ENCODE measurements at places on chromosomes 1 and 21.

- DNase-seq = no peak
Observed at GRCh38 chr1:64135462-64136223, 67.8 kb upstream of the UBE2U start.

GRCh38 chr1:61487801-61488200, 237.1 kb downstream of the TM2D1 start:
- DNase-seq = no peak

DNA sequence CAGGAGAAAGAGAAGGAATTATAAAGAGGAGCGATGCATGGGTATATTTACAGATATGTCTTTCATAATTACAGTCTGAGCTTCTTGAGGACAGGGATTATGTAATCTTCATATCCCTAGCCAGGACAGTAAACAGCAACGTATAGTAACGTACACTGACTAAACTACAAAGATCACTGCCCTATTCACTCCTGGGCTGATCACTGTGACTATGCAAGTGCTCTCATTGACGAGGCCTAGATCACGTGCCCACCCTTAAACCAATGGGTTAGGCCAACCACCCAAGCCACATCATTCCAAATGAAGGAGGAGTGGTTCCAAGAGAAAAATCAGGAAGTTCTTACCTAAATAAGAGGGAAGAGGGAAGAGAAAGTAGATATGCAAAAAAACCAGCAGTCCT, 18.5 kb downstream of the PIK3R3 start:
- no peak for DNase-seq

GRCh38 chr1:168320800-168321450, 40.2 kb downstream of the TBX19 start:
- no peak for DNase-seq

GRCh38 chr21:16424331-16424751, 694.6 kb downstream of the USP25 start:
- DNase-seq = no peak

DNA sequence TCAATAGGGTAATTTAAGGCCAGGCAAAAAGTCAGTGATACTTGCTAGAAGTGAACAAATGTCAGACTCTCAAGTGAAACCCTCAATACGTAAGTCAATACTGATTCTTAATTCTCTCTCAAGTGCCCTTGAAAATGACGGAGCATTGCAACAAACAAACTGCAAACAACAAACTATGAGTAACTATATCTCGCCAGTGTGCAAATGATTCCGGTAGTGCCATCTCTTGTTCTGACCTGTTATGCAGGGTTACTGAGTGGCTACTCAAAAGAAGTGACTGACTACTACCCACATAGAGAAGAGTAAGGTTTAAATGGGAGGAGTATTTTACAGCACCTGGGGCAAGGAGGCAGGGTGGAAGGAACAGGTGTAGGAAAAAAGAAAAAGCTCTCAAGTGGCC, 1.6 kb downstream of the SLC19A2 start:
- no peak for DNase-seq

DNA sequence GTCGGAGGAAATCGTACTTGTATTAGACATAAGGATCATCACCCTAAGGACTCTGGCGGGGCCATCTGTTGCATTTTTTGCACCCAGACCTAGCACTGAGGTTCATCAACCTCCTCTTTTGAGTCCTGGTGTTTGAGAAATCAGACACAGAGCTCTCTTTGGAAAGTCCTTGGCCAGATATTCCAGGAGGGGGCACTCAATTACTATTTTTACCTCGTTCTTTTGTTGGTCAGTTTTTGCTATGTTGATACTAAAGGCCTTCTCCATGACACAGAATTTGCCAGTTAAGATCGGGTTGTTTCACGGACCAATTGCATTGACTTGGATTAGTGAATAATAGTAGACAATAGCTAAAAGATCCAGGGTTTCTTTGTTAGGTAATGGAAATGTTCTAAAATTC, 711.2 kb downstream of the KCNT2 start:
- no peak for DNase-seq

GRCh38 chr1:24954631-24955030, 24.6 kb upstream of the RUNX3 start:
- DNase-seq = no peak

- no peak for DNase-seq
Observed at GRCh38 chr1:233410906-233411305, 83.4 kb downstream of the MAP3K21 start.

GRCh38 chr1:8525216-8525557, 207.3 kb downstream of the SLC45A1 start:
- DNase-seq = no peak

- no peak for DNase-seq
Observed at GRCh38 chr1:33797849-33798248, 66.0 kb upstream of the HMGB4 start.

DNA sequence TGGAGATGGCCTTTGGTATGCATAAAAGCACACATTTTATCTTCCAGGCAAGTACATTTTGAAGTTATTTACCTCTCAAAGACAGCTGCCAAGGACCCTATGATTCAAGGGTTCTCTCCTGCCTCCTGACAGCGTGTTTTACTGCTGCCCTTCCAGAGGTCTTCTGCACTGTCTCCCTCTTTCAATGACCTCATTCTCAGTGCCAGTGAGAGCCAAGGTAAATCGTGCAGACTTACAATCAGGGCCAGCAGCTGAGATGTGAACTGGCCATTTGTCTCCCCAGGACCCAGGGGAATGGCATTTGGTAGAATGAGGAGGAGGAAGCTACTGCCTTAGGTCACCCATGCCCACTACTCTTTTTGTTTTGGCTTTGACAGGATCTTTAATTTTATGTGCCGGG, 84.2 kb upstream of the FGGY start:
- no peak for DNase-seq

GRCh38 chr1:245933431-245934045, 573.5 kb downstream of the SMYD3 start:
- no peak for DNase-seq

DNA sequence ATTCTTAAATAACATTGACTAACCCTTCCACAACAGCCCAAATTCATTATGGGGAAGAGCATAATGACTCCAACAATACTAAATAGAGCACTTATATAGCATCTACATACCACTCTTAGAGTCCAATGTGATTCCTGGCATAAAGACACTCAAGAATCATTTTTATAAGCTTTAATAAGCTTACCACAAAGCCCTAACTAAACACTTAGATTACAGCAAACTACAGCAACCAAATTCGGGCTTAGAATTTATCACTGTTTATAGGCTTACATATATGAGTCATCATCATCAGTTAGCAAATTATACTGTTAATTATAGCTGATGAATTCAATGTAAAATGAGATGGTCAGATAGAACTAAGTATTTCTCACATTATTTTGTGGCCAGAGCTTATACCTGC, 7.3 kb downstream of the SCYL3 start:
- no peak for DNase-seq

DNA sequence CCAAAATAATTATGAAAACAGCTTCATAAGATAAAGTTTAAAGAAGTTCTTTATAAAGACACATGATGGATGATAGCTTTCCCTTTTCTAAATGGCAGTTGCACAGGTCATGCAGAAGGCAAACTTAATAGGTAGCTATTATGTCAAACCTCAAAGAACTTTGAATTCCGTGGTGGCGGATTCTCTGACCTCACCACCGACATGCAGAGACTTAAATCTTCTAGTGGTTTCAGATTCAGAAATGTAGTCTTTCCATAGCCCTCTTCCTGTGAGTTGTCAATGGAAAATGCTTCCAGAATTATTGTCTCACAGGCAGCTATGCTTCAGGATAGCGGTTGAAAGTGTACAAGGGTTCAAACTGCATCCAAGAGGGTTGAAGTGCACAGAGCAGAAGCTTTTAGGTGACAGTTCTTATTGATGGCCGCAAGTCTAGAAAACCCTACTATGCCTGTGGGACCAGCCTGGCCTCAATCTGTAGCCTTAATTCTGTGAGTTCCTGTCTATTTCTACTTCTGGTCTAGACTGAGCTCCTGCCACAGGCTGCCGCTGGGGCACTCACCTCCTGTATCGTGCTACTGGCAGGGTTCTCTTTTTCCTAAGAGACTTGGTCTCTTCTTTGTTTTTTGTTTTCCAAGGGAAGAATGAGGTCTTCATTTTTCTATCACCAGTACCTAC, 117.0 kb upstream of the ERRFI1 start:
- no peak for DNase-seq

DNA sequence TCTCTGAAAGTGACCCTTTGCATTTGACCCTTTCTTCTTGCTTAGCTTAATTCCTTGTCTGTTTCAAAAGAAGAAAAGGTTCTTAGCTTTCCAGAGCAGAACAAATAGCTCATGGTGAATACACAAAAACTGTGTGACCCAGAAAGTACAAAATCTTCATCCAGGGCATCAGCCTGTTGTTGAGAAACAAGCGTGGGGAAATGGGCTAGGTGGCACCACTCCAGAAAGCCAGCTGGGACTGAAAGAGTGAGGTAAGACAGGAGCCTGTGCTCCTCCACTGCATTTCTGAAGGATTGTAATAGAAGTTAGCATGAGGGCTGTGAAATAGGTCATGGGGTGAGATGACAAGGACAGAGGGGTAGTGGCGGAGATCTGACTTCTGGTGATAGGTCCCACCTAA, 45.8 kb downstream of the CYP2J2 start:
- DNase-seq = no peak

DNA sequence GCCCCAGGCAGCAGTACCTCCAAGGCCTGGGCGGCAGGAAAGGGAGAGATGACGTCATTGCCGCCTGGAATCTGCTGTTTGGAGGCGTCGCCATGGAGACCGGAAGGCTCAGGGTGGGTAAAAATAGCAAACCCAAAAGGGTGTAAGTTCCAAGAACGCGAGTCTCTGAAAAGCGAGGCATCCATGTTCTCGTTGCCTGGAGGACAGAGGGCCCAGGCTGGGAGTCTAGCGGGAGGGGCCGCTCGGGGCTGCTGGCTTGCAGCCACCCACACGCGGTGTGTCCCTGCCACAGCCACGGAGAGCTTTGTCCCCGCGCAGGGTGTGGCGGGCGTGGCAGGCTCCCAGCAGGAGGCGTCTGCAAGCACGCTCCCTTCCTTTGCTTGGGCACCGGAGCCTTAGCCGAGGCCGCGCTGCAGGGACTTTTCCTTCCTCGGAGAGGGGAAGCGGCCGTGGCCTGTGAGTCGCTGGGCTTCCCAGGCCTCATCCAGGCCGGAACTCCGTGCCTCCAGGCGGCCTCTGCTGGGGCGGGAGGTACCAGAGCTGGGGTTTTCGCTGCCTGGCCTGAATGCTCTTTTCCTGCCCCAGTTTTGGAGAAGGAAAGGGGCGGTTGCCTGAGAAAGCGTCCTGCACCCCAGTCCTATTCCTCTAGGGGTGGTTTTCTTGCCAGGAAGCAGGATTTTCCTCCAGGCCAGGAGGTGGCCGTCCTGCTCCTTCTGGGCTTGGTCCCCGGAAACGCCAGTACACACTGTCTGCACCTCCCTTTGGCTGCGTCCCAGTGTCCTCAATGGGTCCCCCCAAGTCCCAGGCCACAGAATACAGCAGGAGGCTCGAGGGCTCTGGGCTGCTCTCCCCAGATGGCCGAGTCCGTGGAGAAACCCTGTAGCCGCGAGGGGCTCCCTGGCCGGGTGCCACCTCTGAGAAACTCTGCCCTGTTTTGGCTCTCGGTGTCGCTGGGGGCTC, 15.3 kb upstream of the SKI start:
- DNase-seq = no peak

DNA sequence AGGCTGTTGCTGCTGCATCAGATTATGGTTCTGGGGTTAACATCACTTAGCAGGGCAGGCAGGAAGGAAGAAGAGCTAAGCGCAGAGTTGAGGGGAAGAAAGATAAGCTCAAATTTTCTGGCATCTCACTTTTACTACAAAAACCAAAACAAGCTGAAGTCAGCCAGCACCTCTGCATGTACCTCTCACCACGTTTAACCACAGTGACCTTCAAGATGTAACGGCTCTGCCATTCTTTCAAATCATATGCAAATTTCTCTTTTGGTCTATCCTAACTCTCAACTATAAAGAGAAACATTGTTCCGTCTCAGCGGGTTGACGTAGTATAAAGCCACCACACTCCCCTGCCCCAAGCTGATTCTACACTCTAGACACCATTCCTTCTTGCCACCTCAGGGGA, 154.4 kb downstream of the OMA1 start:
- no peak for DNase-seq

DNA sequence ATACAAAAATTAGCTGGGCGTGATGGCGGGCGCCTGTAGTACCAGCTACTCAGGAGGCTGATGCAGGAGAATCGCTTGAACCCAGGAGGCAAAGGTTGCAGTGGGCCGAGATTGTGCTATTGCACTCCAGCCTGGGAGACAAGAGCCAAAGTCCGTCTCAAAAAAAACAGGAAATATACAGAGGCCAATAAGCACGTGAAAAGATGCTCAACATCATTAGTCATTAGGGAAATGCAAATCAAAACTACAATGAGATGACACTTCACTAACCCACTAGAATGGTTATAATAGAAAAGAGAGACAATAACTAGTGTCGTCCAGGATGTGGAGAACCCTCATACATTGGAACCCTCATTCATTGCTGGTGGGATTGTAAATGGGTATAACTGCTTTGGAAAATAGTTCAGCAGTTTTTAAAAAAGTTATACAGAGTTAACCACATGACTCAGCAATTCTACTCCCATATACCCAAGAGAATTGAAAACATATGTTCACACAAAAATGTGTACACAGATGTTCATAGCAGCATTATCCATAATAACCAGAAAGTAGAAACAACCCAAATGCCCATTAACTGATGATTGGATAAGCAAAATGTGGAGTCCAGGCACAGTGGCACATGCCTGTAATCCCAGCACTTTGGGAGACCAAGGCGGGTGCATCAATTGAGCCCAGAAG, 6.4 kb upstream of the E2F2 start:
- no peak for DNase-seq

DNA sequence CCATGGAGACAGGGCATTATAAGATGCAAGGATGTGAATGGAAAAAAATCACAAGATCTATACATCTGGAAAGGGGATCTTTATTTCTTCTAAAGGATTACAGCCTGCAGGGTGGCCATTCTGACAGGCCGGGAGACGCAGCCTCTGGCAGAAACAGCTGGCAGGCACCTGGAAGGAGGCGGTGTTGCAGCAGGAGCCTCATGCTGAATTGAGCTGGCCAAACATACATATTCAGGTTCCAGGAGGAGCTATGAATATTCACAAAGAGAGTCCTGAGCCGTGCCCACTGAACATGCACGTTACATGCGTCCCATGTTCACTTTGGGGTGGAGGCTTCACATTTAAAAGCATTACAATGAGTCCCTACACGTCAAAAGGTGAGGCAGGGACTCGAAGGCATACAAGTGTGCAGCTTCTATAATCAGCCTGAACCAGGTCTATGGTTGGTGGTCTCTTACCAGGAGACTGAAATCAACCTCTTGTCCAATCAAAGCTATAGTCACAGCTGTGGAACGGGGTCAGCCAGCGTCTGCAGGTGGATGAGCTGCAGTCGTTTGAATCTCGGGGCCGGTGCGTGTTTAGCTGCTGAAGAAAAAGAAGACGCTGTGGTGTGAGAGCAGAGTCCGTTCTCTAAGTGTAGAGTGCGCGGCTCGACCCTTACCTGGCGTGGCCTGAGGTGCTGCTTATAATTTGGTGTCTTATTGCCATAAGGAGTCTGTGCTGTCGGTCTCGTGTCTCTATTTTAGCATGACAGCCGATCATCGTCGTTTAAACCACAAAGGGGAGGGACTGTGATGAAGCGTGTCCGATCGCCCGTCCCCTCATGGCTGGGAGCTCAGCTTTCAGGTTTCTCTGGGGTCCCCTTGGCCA, 183.0 kb downstream of the ETS2 start:
- DNase-seq = no peak

GRCh38 chr1:92926873-92927272, 34.4 kb downstream of the DIPK1A start:
- DNase-seq = no peak

Measured in NK-92 treated with Interleukin-12 subunit alpha and Interleukin-12 subunit beta, amount 100 ng/mL, for 24 hours (cell line).